CD4-positive, alpha-beta T cell treated with Interleukin-10 for 1 hour (primary cell): ENCODE measurements at places on chromosomes 11 and 22.
A peak's percentile ranks its signal among the peaks of the same experiment; 100 is the strongest.

DNA sequence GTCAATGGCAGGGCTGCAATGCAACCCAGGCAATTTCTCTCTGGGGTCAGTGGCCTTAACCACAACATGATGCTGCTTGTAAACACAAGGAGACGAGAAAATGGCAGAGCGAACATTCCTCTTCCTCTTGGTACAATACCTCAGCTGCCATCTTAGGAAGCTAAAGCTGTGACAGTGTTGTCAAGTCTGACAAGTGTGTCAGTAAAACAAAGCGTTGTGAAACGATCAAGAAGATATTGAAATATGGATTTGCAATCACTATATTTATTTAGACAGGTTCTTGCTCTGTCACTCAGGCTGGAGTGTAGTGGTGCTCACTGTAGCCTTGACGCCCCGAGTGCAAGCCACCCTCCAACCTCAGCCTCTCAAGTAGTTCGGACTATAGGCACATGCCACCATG is 14.5 kb upstream of the USP47 start:
- DNase-seq: no peak

DNA sequence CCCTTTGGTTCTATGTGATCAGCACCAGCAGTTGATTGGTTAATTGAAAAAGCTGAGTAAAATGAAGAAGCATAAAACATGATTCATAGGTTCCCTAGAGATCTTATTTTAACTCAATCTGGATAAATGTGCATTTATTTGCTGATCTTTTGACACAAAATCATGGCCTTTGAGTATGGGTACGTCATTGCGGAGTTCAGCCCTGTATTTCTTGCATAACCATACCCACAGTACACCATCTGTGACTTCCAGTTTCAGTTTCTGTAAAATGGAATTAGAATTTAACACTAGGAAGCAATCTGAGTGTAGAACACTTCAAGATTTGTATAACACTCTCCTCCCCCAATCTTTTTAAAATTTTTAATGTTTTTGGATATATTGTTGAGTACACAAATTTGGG is 358.2 kb downstream of the DDX10 start:
- DNase-seq: no peak

DNA sequence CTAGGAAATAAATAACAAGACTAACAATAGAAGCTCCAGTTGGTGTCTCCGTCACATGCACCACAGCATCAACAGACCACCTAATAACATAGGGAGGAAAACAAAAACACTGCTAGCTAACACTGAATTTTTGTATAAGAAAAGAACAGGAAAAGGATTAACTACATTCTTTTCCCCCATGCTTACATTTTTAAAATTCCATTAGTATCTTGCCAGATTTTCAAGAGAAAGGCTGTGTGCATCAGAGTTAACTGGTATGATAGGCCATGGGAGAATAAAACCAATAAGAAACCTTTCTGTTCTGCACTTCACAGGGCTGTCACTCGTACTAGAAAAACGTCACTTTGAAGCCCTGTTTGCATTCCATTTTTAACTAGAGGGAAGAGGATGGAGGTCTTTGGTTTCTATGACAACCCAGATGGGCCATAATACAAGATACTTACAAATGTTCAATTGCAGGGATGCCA is 79.0 kb downstream of the LARGE2 start:
- no peak for DNase-seq

DNA sequence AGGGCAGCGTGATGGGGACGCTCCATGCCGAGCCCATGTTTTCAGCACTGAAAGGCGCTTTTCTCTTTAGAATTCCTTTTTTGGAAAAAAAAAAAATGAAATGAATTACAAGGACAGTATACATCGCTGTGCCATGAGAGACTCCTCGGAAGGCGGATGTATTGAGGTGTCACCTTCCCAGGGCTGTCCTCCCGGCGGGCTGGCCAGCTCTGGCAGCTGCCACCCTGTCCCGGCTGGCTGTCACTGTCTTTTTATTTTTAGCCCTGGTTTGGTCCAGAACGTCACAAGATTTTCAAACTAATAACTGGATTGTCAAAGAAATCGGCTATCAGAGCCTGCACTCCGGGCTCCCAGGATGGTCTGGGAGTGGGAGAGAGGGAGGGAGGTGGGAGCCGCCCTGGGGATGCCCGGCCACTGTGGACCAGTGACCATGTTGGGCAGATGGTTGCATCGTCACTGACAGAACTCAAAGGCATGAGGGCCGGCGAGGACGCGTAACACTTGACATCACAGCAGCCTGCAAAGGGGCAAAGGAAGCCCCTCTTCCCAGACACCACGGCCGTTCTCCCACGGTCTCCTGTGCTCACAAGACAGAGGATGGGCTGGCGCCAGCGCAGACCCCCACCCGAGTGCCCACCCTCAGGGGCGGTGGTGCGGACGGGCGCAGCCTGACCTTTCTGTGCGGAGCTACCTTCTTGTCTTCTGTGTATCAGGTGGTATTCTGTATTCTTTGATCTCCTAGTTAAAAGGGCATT is 392.9 kb downstream of the TBC1D22A start:
- DNase-seq: no peak

GRCh38 chr11:124717421-124717785 is 22.3 kb upstream of the NRGN start:
- DNase-seq: no peak

DNA sequence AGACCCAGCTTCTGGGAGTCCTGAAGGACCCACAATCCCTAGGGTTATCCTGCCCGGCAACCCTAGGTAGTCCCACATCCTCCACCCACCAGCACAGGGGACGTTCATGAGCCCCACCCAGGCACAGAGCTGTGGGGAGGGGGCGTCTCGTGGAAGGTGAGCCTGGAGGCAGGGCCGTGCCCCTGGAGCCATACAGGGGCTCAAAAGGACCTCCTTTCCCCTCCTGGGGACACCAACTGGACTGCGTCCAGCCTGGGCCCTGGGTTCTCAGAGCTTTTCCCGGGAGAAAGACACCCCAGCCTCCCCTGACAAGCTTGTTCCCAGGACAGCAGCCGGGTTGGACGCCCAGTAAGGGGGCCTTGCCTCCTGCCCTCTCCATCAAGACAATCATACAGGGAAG is 78.4 kb downstream of the BRD1 start:
- no peak for DNase-seq

DNA sequence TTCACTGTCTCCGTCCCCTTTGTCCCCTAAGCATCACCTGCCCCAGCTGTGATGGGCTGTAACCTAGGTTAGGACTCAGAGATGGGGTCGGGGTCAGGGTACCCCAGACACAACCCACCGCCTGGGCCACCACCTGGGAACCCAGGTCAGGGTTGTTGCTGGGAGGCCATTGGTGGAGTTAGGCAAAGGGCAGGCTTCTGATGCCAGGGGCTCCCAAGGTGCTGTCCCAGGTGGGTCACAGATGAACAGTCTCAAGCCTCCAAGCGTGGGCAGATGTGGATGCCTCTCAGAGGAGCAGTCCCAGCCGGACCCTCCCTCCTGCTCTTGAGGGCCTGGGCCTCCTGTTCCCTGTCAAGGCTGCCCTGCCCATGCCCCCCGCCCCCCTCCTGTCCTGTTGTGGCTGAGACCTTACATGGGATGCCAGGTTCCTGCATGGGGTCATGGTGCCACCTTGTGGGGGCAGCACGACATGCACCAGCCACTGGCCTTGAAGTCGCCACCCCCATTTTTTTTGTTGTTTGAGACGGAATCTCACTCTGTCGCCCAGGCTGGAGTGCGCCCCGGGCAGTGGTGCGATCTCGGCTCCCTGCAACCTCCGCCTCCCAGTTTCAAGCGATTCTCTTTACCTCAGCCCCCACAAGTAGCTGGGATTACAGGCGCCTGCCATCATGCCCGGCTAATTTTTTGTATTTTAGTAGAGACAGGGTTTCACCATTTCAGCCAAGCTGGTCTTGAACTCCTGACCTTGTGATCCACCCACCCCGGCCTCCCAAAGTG is 12.1 kb downstream of the GATD1 start:
- peak; percentile 76 for DNase-seq

GRCh38 chr11:133834682-133835592 is 10.4 kb downstream of the SPATA19 start:
- DNase-seq: peak; percentile 34

DNA sequence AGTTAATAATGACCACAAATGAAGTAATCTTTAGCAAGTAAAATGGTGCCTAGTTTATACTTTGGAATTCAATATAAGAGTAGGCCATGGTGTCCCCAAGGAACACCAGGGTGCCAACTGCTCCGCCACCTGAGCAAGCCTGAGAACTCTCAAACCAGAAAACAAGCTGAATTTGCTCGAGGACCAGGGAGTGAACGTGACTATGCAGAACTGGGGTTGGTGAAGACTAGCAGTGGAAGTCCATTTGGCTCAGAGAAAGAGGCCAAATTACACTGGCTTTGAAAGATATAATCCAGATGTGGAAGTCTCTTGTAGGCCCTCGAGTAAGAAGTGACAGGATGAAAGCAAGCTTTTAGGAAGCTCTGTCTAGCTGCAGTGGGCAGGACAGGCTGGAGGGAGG is 8.7 kb upstream of the SMIM35 start:
- DNase-seq: no peak

- DNase-seq: no peak
These were observed 212.4 kb upstream of the C11orf87 start for GRCh38 chr11:109209572-109209971.

DNA sequence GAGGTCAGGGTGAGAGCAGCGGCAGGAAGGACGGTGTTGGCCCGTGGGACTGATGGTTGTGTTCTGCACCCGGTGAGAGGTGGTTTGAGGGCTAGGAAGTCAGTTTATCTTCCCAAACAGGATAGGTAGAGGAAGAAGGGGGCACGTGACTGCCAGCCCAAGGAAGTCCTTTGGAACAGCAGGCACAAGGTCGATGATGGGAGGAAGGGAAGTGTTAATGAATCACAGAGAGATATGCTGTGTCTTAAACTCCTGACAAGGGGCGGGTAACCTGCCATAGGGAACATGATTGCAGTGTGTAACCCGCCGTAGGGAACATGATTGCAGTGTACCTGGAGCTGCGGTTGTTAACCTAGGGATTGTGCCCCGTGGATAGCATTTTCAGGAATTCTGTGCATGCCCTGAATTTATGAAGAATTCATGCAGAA is 49.0 kb downstream of the PRR5L start:
- no peak for DNase-seq

- DNase-seq: no peak
These were observed 11.7 kb downstream of the CAPRIN1 start for GRCh38 chr11:34063061-34063795.

DNA sequence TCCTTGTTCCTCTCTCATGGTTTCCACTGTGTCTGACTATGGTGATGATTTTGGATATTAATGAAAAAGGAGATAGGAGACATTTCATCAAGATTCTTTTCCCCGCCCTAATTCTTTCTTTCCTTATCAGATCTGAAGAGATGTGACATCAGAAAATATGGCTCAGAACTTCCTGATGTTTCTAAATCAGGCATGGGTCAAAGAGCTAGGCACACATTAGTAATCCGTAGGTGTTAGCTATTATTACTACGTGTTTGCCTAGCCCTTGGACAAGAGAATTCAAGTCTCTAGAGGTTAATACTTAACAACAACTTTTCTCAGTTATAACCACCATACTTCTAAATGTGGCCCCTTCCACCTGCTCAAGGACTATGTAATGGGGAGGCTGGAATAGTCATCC is 5.8 kb downstream of the JOSD1 start:
- no peak for DNase-seq

- no peak for DNase-seq
These were observed 1068.8 kb downstream of the DLG2 start for GRCh38 chr11:84558085-84558905.

GRCh38 chr11:57604296-57605027 is 7.0 kb downstream of the SERPING1 start:
- DNase-seq: no peak

DNA sequence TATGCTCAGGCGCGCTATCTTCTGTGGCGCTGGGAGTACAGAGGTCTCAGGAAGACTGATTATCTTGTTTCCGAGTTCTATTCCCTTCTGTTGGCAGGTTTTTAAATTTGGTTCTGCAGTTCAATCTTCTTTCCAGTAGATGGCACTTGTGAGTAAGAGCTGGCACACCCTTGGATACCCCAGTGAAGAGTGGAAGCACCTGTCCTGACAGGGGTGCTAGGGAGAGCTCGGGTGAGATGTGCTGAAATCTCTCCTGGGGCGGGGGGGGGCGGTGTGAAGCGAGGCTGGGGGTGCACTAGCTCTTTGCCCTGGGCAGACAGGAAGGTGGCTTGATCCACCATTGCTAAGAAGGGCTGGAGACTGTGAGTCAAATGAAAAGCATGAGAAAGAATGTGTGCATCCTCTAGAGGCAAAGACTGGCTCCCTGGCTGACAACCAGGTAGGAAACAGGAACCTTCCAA is 679.9 kb upstream of the CCDC179 start:
- DNase-seq: peak; percentile 19

GRCh38 chr11:74474316-74474715 is 7.0 kb upstream of the KCNE3 start:
- no peak for DNase-seq

- DNase-seq: no peak
These were observed 8.4 kb downstream of the YPEL1 start for GRCh38 chr22:21727159-21727558.

GRCh38 chr11:77968337-77968736 is 26.1 kb downstream of the INTS4 start:
- no peak for DNase-seq

- DNase-seq: peak; percentile 87
These were observed 98.6 kb upstream of the CD44 start for GRCh38 chr11:35040221-35040942.

- DNase-seq: no peak
These were observed 63.6 kb upstream of the EP300 start for GRCh38 chr22:41028841-41029240.

- no peak for DNase-seq
These were observed 69.2 kb downstream of the KIF18A start for GRCh38 chr11:28038775-28039174.

DNA sequence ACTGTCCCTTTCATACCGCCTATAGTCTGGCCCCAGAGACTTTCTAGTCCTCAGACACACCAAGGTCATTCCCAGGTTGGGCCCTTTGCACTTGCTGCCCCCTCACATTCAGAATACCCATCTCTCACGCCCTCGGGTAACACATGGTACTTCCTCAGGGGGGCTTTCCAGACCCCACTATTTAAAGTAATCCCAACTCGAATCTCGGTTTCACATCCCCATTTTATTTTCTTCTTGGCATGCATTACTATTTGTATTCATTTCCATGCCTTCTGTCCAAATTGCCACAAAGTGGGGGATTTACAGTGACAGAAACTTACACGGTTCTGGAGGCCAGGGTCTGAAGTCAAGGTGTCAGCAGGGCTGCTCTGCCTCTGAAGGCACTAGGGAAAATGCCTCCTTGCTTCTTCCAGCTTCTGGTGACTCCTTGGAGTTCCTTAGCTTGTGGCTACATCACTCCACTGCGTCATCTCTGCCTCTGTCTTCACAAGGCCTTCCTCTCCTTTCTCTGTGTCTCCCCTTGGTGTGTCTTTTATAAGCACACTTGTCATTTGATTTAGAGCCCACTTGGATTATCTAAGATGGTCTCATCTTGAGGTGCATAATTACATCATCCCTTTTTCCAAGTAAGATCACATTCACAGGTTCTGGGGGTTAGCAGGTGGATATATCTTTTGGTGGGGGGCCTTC is 15.1 kb downstream of the RCN1 start:
- DNase-seq: no peak
